ENCODE measurements at places on chromosomes 1 and 21.
A peak's percentile ranks its signal among the peaks of the same experiment; 100 is the strongest.

- DNase-seq: no peak
These were observed 89.8 kb downstream of the ACBD6 start for GRCh38 chr1:180412583-180412982.

DNA sequence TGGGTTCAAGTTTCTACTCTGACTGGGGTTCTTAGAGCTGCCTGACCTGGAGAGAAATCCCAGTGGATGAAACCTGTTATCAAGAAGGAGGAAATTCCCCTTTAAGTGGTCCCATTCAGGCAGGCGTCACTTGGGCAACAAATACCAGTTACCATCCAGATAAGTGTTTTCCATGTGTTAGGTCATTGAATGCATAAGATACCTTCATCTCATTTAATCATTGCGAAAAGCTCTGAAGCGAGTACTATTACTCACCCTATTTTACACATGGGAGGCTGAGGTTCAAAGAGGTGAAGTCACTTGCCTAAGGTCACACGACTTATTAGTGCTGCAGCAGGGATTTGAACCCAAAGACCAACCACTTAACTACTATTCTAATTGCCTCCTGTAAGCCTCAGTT is 45.5 kb upstream of the RPL11 start:
- DNase-seq: no peak

DNA sequence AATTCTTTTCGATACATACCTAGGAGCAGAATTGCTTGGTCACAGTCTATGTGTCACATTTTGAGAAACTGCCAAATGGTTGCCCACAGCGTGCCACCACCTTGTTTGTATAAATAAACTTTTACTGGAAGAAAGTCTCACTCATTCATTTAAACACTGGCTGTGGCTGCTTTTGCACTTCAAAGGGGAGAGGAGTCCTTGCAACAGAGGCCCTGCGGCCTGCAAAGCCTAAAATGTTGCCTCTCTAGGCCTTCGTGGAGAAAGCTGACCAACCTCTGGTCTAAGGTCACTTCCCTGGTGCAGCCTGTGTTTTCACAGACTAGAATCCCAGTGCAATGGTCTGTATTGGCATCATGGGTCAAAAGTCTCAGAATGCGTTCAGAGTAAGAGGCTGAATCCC is 8.3 kb downstream of the RIPK4 start:
- no peak for DNase-seq

DNA sequence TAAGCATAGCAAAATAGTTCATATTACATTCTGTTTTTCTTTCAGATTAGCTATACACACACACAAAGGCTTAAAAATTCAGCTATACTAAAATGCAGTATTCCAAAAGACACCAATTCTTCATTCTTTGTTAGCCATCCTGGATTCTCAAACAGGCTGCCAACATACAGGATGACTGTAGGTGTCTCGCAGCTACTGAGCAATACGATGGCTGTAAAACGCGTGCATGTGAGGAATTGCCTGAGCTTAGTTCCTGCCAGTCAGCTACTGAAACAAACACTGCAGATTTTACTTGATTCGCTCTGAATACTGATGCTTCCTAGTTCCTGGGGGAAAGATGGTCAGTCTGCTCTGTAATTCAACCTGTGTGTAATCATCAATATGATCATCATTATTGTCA is 24.7 kb upstream of the HMGN1 start:
- no peak for DNase-seq

DNA sequence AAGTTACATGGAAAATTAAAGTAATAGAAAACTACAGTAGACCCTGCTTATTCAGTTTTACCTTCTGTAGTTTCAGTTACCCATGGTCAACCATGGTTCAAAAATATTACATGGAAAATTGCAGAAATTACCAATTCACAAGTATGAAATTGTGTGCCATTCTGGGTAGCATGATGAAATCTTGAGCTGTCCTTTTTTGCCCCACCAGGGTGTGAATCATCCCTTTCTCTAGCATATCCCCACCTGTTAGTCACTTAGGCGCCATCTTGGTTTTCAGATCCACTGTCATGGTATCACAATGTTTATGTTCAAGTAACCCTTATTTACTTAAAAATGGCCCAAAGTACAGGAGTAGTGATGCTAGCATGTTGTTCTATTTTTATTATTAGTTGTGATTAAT is 3.5 kb upstream of the LRIF1 start:
- no peak for DNase-seq

GRCh38 chr1:214568328-214568727 is 16.9 kb upstream of the PTPN14 start:
- DNase-seq: no peak

- no peak for DNase-seq
These were observed 1.4 kb upstream of the S100A4 start for GRCh38 chr1:153546796-153547559.

DNA sequence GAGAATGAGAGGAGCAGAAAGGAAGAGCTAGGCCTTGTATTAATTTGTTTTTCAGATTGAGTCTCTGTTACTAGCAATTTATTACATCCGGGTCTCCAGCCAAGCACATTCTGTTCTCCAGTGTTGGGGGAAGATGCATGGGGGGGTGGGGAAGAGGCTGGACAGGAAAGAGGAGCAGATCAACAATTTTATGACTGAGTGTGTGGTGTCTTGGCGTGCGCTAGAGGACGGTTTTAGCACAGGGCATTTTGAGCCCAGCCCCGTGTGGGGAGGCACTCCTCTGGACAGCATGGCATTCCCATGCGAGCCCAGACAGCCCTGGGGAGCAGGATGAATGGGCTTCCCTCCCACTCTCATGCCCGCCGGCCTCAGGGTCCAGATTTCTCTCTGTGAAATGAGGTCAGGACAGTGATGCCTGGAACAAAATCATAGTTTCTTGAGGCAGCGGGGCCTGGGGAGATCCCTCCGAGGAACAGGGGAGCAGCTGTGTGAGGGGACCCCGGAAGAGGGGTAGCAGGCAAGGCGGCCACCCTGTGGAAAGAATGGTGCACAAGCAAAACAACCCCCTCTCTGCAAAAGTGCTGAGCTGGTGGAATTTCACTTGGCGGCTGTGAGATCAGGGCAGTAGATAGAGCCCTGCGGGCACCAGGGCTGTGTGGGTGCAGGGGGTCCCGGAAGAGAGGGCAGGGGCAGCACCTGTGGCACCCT is 16.3 kb downstream of the SOX13 start:
- DNase-seq: no peak

- no peak for DNase-seq
These were observed 97.0 kb downstream of the RASAL2 start for GRCh38 chr1:178190881-178191280.

- no peak for DNase-seq
These were observed 9.8 kb downstream of the PDZK1IP1 start for GRCh38 chr1:47179988-47180563.

GRCh38 chr1:203599875-203600781 is 26.5 kb upstream of the ATP2B4 start:
- no peak for DNase-seq

DNA sequence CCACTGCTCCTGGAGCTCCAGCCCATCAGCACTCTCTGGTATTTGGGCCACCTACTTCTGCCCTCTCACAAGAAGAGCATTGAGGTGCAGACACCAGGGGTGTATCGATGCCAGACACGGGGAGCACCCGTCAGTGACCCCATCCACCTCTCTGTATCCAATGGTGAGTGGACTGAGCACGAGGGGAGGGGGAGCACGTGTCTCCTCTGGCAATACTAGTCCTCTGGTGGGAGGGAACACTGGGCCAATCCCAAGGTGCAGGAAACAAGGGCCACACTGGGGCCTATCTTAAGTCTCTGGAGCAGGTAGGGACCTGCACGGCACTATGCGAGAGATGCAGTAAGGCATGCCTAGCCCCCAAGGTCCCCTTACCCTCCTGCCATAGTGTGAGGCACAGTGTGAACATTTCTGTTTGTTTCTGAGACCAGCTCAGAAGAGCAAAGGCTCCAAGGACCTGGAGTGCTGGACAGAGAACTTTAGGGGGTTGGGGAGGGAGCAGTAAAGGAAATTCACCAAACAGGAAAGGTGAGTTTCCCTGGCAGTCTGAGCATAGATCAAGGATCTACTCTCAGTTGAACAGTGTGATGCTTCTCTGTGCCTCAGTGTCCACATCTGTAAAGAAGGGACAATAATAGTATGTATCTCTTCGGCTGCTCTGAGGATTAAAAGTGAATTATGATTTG is 2.3 kb downstream of the FCRLB start:
- DNase-seq: no peak

DNA sequence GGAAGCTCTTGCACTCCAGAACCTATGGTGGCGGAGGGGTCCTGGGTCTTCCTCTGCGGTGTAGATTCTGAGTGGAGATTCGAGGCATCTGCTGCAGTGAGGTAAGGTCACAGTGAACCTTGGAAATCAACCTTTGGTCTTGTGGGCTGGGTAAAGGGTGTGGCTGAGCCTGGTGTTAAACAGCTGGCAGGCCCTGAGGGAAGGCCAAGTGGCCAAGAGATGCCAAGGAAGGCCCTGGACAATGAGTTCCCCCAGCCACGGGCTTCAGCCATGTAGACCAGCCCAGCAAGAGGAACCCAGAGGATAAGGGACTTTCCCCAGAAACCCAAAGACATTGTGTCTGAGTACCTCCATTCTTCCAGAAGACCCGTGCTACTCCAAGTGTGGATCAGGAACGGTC is 137.2 kb upstream of the ETS2 start:
- no peak for DNase-seq

DNA sequence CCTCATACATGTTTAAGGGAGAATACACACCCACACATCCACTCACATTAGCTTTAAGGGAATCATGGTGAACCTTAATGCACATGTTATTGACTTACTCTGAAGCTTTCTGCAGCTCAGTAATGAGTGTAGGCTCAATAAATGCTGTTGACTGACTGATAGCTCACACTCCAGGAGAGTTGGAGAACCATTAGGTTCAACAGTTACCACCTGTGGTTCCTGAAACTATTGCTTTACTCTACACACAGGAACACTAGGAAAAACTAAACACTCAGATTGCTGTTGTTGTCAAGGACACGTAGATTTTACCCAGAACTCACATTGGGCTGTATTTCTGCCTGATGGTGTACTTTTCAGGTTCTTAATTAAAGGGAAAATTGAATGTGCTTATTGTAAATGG is 37.3 kb downstream of the ZC3H11B start:
- DNase-seq: no peak

GRCh38 chr1:917466-918091 is 6.1 kb upstream of the SAMD11 start:
- DNase-seq: no peak

- no peak for DNase-seq
These were observed 16.7 kb upstream of the TIAM1 start for GRCh38 chr21:31360717-31361116.

DNA sequence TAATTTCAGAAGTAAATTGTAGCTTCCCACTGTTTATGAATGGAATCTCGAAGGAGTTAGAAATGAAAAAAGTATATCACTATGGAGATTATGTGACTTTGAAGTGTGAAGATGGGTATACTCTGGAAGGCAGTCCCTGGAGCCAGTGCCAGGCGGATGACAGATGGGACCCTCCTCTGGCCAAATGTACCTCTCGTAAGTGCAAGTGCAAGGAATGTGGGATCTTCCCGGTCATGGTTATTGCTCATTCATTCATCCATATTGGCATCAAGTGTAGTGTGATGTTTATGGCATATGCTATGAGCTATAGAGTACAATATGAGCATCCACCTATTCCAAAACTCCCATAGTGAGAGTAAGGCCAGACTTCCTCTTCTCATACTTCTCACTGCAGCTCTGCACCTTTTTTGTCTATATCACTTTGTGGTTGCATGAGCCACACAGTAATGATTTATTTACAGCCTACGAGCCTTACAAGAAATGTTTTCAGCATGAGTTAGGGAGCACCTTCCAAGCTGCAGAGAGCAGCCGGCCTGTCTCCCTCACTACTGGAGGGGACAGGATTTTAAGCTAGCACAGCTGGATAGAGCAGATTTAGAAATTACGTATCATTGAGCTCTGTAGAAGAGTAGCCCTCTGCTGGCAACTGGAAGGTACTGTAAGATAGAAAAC is 24.9 kb upstream of the CR1L start:
- DNase-seq: peak; percentile 70

DNA sequence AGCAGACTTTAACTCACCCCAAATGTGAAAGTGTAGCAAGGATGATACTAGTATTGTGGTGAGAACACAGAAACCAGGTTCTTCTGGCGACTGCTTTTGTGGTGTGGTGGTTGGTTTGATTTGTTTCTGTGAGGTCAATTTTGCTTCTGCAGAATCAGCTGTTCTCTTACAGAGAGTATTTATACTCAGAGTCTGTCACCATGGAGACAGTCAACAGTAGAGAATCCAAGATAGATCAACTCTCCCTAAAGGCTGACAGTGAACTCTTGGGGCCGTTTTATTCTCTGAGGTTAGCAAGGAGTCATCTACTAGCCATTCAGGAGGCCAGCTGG is at the start of gene CFAP107:
TSS of gene CFAP107 (plus strand) at position 209 of the 332 bp plus-strand sequence. CDS start 231 bp downstream, outside the sequence.
- DNase-seq: no peak

DNA sequence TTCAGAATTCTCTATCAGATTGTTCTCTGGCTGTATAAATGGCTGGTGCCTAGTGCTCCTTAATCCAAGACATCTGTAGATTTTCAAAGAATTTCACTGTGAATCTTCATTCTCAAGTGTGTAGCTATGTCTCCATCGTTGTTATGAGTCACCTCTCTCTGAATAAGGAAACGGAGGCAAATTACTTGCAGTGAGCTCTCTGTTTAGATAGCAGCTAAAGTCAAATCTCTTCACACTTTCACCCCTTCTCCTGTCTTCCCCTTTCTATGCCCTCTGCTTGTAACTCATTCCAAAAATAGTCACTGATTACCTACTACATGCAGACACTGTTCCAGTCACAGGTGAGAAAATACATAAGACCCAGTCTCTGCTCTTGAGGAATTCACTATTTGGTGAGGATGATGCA is 39.7 kb downstream of the CHML start:
- DNase-seq: peak; percentile 14

DNA sequence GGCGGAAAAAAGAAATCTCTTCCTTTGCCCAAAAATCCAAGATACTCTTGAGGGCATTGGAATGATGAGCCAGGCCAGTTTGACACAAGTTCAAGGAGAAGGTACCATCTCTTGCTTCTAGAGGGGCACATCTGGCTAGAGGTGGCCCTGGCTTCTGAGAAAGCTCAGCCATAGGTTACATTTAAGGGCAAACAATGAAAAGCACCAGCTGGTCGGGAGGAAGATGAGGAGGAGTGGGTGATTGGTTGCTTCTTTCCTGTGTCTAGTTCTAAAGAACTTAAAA is 132.0 kb downstream of the DHRS3 start:
- no peak for DNase-seq

- peak; percentile 95 for DNase-seq
These were observed 9.6 kb upstream of the CD34 start for GRCh38 chr1:207920444-207921021.

- DNase-seq: no peak
These were observed 84.0 kb downstream of the PHTF1 start for GRCh38 chr1:113675302-113675701.

GRCh38 chr21:29121759-29122158 is 8.7 kb upstream of the MAP3K7CL start:
- DNase-seq: no peak

- no peak for DNase-seq
These were observed 70.3 kb upstream of the PGBD5 start for GRCh38 chr1:230496451-230496850.
